ENCODE measurements at places on chromosomes 3 and 15.

GRCh38 chr3:36381311-36381956 is 1.1 kb downstream of the STAC start:
- no peak for DNase-seq

- no peak for DNase-seq
These were observed 90.6 kb downstream of the FGF12 start for GRCh38 chr3:192636517-192637444.

GRCh38 chr3:70090322-70090913 is 90.9 kb downstream of the SAMMSON start:
- DNase-seq, result no peak

DNA sequence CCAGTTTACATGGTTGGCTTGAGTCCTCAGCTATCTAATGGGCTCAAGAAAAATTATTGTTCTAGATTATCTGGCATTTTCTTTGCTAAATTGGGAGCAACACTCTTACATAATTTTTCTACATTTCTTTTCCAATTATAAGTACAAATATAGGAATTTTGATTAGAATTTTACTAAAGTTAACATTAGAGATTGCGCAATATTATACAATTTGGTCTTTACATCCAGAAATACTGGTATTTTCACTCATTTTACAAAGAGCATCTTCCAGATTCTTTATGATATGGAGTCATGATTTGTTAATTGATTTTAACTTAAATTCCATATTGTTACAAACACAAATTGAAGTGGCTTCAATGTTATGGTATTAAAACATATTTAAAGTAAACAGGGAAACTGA is 19.7 kb upstream of the GOLGB1 start:
- DNase-seq, result no peak

- no peak for DNase-seq
These were observed 18.3 kb downstream of the SHC4 start for GRCh38 chr15:48945386-48945785.

- no peak for DNase-seq
These were observed 14.2 kb upstream of the ULK3 start for GRCh38 chr15:74857082-74857655.

DNA sequence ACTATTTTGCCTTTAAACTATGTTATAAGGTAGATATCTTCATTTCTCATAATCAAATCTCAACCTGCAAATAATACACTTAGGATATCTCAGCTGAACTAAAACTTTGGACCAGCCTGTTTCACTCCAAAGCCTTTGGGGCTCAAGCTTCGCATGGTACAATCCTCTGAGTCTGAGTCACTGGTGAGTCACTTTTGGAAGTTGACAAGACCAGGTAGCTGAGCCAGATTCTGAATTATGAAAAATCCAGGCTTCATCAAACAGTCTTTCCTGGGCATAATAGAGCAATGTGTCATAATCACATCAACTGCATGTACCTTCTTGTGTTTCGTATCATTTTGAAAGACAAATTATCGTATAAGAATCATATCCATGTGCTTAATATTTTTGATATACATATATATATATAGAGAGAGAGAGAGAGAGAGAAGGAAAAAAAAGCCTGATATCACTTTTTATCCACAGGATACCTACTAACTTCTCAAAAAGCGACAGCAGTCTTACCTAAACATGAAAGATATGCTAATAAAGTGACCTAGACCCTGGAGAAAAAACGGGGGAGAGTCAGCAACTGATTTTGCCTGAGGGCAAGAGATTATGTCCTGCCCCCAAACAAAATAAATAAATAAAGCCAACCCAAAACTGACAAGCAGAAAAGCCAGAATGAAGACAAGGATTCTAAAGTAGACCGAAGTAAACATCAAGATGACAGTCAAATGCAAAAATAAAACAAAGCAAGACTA is 263.9 kb upstream of the TGFBR2 start:
- no peak for DNase-seq

DNA sequence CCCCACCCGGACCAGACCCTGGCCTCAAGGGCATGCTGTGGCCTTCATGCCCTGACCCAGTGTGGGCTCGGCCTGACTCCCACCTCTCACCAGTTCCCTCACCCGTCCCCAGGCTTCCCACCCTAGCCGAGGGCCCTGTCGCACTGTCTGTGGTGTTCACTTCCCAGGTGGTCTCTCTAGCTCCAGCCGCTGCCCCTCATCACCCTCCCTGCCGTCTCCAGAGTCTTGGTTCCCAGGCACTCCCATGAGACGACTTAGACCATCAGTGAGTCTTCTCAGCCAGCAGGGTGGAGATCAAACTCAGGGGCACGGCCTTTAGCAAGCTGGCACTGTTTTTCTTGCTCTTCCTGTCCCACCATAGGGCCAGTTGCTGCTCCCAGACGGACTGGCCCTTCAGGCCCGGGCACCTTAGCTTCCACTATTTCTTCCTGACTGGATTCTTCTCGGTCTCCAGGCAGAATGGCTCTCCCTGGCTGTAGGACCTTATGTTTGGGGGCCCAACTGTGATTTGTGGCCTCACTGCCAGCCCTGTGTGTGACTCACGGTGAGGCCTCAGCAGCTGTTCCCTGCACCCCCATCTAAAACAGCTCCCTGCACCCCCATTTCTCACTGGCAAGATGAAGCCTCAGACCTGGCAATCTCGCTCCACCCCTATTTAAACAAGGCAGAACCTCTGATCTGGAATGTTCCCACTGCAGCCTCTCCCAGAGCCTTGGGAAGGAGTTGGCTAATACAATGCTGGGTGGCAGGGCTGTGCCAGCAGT is 9.4 kb upstream of the PCSK6 start:
- DNase-seq, result no peak

DNA sequence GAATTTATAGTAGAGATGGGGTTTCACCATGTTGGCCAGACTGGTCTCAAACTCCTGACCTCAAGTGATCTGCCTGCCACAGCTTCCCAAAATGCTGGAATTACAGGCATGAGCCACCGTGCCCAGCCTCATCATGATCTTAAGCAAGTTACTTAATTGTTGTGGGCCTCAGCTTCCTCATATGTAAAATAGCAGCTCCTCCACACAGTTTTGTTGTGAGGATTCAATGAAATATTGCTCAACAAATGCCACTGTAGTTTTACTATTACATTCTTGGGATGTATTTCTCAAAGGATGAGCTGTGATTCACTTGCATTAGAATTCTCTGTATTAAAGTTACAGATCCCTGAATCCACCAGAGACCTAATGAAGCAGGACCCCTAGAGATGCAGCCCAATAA is 168.8 kb downstream of the ADAMTS9 start:
- DNase-seq, result no peak

- no peak for DNase-seq
These were observed 71.5 kb downstream of the GSK3B start for GRCh38 chr3:120022729-120023128.
